ENCODE measurements at places on chromosomes 2 and 18. TPM values are rescaled to one million over a fixed set of nuclear protein-coding genes. Genes with fewer than 3 reads are reported as not detected.

SERPINB11 gene
- not detected for total RNA-seq

DNA sequence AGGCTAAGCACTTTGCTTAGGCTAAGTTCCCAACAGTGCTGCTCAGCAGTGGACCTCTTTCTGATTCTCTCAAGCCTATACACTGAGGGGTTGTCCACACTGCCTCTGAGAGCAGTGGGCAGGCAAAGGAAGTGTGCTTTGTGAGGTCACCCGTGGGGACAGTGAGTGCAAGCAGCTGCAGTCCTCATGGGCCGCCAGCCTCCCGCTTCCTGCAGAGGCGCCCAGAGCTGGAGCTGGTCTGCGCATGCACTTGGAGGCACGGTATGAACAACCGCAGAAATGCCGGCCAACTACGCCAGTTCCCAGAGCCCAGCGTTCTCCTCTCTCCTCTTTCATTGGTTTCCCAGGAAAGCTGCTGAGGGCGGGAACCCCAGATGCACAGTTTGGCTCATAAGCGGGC is 149.5 kb upstream of the DLX2 start:
- no peak for DNase-seq

GRCh38 chr18:62453864-62454263 is 69.0 kb upstream of the ZCCHC2 start:
- DNase-seq = no peak

GRCh38 chr18:3901042-3901441 is 451.1 kb downstream of the TGIF1 start:
- no peak for DNase-seq
